ENCODE measurements at places on chromosomes 16 and 17.
A peak's percentile ranks its signal among the peaks of the same experiment; 100 is the strongest.

GRCh38 chr16:69240331-69240730 lies 53.4 kb downstream of the SNTB2 start:
- no peak for DNase-seq

- no peak for DNase-seq
These were observed 2.0 kb downstream of the NPTX1 start for GRCh38 chr17:80474231-80474960.

GRCh38 chr17:36188891-36189306 lies 7.7 kb downstream of the CCL3L1 start:
- no peak for DNase-seq

DNA sequence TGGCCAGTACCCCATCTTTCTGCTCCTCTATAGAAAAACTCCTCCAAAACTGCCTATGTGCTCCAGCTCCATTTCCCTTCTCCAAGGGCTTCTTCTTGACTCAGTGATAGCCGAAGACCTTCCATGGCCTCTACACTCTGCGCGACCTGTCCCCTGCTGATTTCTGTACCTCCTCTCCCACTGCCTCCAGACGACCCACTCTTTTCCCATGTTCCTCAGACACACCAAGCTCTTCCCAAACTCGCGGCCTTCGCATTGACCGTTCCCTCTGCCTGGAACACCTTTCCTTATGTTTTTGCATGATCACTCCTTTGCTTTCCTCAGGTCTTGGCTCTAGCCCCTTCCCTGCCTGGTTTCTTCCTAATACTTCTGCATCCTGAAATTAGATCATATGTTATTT lies 255.6 kb upstream of the SDK2 start:
- DNase-seq = no peak

GRCh38 chr16:89020068-89020924 lies 43.3 kb upstream of the CBFA2T3 start:
- no peak for DNase-seq

DNA sequence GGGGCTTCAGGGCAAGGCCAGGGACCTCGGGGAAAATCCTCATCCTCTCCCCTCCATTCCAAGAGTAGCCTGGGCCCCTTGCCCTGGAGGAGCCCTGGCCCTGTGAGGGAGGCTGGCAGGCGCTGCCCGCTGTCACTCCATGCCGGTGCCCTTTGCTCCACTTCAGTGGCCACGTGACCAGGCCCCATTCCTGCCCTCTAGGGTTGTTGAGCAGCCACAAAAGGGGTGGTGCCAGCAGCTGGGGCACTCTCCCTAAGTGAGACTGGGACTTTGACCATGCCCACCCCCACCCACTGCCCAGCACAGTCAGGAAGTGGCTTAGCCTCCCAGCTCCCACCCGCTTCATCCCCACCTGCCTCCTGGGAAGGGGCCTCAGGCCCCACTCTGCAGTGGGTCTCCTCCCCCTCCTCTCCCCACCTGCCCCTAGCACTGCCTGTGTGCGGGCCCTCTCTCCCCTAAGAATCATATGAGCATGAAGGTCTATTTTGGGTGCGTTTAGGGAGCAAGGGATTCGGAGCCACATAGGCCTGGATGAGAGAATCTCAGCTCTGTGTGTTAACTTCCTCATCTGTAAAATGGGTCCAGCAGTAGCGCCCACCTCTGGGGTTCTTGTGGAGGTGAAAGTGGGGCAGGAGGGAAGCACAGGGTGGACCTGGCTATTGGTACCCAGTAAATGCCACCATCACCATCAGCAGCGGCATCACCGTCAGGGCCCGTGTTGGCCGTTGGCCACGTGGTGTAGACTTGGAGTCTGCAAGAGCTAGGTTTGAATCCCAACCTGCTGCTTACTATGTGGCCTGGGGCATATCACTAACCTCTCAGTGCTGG lies 7.2 kb downstream of the PDK2 start:
- DNase-seq = no peak

DNA sequence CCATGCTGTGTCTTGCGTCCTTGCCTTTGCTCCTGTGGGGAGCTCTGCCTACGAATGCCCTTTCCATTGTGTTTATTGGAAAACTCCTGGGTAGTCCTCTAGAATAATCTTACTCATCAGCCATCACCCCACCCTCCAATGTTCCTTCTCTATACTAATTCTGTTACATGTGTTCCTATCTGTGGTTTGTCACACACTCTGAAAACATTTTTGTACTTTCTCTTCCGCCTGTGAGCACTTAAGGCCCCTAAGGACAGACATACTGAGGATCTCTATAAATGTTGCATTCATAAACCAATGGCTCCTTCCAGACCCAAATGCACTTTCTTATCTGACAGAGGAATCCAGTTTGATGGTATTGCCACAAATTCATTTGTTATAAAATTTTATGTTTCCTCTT lies 53.9 kb upstream of the MON1B start:
- DNase-seq = no peak

- no peak for DNase-seq
These were observed 8.9 kb downstream of the MYH10 start for GRCh38 chr17:8621585-8621984.

- no peak for DNase-seq
These were observed 48.3 kb downstream of the CCT6B start for GRCh38 chr17:34913001-34913400.

GRCh38 chr17:28646039-28646754 lies 1.2 kb upstream of the BLTP2 start:
- DNase-seq = no peak

GRCh38 chr17:3636908-3637373 lies 381 bp downstream of the CTNS start:
- no peak for DNase-seq

DNA sequence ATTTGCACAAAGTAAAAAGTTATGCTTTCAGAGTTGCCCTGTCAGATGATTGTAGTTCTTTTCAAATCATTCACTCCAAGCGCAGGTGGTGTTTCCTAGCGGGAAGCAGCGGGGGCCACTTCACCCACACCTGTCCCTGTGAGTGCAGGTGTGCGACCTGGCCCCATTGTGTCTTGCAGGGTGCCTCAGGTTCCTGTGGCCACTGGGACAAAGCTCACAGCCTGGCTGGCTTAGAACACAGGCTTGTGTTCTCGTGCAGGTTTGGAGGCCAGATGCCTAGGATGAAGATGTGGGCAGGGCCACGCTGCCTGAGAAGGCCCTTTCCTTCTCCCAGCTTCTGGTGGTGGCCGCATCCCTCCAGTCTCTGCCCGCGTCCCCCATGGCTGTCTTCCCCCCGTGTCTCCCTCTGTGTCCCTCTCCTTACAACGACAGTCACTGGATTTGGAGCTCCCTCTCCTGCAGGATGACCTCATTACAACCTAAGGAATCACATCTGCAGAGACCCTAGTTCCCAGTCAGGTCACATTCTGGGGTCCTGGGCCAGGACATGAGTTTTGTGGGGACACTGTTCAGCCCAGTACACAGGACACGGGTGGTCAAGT lies 90.5 kb downstream of the NPIPB11 start:
- DNase-seq = no peak

DNA sequence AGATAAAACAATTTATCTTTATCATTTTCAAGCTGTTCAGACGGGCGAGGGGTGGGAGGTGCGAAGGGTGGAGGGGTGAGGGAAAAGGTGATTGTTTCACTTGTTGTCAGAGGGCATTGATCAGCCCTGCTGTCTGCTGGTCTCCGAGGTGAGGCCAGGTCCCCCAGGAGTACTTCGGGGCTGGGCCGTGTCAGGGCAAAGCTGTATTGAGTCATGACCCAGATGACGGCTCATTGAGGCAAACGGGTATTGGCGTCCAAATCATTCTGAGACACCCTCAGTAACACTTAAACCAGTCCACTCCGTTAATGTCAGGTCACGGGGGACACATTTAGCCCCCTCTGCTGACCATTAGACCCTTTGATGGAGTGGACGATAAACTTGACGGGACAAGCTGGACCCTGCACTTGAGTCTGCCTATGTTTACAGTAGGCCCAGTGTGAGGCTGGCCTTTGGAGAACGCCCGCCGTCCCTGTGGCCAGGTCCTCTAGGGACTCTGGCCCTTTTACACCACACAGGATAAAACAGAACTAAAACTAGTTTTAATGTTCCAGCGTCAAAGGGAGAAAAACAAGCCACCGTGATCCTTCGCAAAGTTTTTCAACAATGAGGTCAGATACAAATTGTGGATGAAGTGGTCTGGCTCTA lies 502.2 kb upstream of the ZFHX3 start:
- no peak for DNase-seq

GRCh38 chr16:62562121-62562520 lies 525.9 kb upstream of the CDH8 start:
- no peak for DNase-seq

GRCh38 chr16:23700509-23700908 lies 12.5 kb downstream of the ERN2 start:
- no peak for DNase-seq

GRCh38 chr16:67782567-67783352 lies 23.6 kb downstream of the RANBP10 start:
- no peak for DNase-seq

- DNase-seq = no peak
These were observed 51.8 kb upstream of the AKAP1 start for GRCh38 chr17:57033296-57033695.

DNA sequence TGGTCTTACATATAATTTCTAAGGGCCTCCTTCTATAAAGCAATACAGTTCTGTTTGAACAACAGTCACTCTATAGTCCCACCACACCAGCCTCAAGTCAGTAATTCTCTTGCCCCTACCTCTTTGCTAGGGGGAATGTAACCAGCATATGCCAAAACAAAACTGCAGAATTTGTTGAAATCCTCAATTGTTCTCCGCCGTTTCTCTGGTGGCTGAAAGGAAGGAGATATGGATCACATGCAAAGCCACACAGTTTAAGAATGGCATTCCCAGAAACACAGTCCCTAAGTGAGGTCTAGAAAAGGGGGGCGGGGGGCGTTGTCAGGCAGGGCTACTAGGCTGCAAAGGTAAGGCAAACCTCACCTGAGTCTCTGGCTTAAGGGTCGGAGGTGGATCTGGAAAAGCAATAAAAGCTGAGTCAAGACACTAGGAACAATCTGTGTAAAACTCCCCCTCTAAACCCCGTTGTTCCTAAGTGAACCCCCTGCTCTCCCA lies 1.9 kb downstream of the PHF23 start:
- no peak for DNase-seq

DNA sequence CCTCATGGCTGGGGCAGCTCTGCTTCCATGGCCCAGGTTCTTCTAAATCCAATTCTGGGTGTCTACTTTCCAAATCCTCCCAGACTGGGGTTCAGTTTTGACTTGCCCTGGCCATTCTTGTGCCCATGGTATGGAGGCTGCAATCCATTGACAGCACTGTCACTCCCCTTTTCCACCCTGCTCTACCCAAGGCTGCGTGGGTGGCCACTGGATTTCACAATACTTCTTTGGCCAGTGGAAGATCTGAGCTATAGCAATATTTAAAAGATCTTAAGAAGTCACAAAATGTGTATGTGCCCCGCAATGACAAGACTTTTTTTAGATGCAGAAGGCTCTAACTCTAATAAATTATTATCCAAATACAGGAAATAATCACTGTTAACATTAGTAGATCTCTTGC lies 329.4 kb upstream of the CCL2 start:
- DNase-seq = no peak

DNA sequence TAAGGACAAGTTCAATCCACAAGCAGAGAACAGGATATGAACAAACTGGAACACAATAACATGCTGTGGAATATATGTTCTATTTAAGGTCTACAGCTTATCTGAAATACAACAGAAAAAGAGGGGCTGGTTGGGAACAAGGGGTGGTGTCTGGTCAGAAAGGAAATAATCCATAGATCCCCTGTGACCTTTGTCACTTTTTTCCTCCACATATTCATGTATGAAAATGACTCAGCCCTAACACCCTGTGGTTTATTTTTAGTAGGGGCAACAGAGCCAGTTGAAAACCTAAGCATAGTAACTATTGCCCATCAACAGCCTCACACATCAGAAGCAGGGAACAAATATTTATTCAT lies 12.3 kb upstream of the SPAG9 start:
- no peak for DNase-seq

GRCh38 chr17:66649818-66650543 lies 184.9 kb upstream of the CACNG5 start:
- DNase-seq = no peak

- no peak for DNase-seq
These were observed 78.8 kb downstream of the BMERB1 start for GRCh38 chr16:15513156-15513555.

GRCh38 chr16:12329246-12329995 lies 352.9 kb downstream of the SNX29 start:
- DNase-seq = no peak

- DNase-seq = peak; percentile 43
These were observed 885 bp downstream of the ZNF207 start for GRCh38 chr17:32350666-32351418.

DNA sequence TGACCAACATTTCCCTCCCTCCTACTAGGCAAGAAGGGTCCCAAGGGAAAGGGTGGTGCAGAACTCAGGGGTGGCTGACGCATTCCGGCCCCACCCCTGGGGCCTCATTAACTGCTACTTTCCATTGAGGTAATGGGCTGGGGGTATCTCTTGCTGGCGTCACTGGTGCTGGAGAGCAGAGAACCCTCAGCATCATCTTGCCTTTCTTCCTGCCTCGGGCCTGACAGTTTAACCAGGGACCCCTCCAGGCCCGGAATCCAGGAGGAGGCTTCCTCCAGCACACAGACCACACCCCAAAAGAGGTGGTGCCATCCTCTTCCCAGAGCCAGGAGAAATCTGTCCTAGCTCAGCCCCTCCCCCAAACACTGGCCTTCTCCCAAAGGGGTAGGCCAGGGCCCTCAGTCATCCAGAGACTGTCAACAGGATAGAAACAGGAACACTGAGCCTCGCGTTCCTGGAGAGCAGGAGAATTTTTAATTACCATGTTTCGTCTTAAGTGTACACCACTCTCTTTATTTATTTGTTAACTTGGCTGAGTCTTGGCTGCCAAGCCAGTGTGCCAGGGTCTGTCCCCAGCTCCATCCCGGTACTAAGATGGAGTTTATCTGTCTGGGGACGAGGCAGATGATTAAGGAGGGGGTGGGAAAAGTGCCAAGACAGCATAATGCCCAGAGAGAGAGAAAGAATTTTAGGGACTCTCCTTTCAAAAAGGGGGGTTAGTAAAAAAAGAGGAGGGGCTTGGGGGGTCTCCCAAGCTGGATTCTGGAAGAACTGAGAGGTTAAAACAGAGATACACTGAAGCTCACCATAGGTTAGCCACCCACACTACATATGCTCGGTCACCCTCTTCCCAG lies 5.1 kb downstream of the ETV4 start:
- no peak for DNase-seq

GRCh38 chr16:22397464-22397863 lies 23.0 kb upstream of the CDR2 start:
- DNase-seq = no peak

- DNase-seq = no peak
These were observed 34.2 kb upstream of the CRHR1 start for GRCh38 chr17:45749831-45750335.

DNA sequence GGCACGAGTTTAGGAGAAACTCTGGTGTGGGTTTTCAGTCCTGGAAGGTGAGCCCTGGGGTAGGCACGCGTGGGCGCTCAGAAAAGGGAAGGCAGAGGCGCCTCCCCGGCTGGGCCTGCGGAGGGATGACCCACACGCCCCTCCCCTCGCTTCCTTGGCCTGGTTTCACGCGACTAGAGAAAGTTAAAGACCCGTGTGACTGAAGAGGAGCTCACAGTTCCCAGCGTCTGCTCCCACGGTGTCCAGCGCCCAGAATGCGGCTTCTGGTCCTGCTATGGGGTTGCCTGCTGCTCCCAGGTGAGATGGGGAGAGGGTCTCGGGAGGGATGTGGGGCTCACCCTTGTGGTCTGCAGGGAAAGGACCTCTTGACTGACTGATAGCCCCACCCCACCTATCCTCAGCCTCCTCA lies at the start of gene CD300LG:
Gene CD300LG, plus strand, starts transcription at position 214 of the 409 bp plus-strand sequence. Its CDS starts 41 bp downstream, at position 255.
- no peak for DNase-seq
